ENCODE measurements at places on chromosomes 7 and 10.

DNA sequence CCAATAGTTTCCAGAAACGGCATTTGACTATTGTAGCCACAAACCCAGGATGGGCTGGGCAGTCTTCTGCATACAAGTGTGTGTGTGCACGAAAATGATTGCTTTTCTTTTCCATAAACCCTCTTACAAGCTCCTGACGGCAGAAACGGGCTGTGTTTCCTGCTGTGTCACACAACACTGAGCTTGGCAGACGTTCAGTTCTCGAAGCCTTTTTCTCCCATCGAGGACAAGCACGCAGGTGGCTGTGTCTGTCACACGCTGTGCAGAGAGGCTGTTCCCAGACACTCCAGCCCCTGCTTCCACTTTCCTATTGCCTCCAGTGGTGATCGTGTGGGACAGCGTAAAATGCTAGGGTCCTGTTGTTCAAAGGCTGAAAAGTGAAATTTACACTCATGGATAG is 32.1 kb downstream of the RBAK start:
- DNase-seq = no peak

- no peak for DNase-seq
Observed at GRCh38 chr7:7970531-7971307, 2.1 kb downstream of the GLCCI1 start.

- DNase-seq = no peak
Observed at GRCh38 chr7:30165590-30165989, 30.8 kb downstream of the MTURN start.

- DNase-seq = no peak
Observed at GRCh38 chr10:97764519-97764931, 7.3 kb downstream of the SFRP5 start.

DNA sequence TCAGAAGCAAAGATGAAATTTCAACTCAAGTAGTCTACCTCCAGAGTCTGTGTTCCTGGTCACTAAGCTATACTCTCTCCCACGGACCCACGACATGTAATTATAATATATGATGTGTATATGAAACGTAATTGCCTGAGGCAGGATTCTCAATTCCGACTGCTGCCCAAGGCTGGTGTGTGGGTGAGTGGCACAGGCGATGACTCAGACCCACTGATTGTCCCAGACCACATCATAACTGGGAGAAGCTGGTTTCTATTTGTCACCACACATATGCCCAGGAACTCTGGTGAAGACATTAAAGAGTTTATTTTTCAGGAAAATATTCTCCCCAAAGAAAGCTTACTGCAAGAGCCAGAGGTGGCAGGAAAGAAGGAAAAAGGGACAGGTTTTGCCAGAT is 219.3 kb downstream of the JAZF1 start:
- no peak for DNase-seq

GRCh38 chr10:24897326-24897926 is 55.0 kb downstream of the PRTFDC1 start:
- DNase-seq = no peak

- no peak for DNase-seq
Observed at GRCh38 chr7:111030336-111030735, 60.6 kb upstream of the LRRN3 start.

DNA sequence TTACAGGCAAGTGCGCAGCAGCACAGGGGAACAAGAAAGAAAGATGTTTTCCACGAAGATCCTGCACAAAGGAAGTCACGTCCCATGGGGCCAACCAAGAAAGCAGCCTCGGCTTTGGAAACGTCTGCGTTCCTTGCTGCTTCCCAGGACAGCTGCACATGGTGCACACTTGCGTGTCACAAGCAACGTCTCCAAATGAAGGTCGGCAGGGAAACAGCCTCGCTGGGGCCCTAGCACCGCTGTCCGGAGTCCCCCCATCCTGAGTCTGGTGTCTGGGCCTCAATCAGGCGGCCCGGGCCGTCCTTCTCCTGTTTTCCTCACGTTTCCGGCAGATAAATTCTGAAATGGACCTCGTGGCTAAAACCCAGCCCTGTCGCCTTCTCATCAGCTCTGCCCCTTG is 206.2 kb downstream of the DIP2C start:
- DNase-seq = no peak

- no peak for DNase-seq
Observed at GRCh38 chr7:79241288-79242060, 212.0 kb downstream of the MAGI2 start.

- no peak for DNase-seq
Observed at GRCh38 chr10:22443175-22443901, 98.0 kb downstream of the SPAG6 start.

DNA sequence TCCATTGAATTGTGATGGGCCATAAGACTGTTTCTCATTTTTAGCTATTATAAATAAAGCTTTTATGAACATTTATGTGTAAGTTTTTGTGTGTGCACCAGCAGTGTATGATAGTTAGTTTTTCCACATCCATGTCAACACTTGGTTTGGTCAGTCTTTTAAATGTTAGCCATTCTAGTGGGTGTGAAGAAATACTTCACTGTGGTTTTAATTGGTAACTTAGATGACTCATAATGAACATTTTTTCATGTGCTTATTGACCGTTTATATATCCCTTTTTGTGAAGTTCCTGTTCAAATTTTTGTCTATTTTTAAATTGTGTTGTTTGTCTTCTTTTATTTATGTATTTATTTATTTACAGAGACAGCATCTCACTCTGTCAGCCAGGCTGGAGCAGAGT is 23.6 kb upstream of the PDK4 start:
- no peak for DNase-seq

GRCh38 chr7:94452239-94452638 is 57.4 kb upstream of the CASD1 start:
- no peak for DNase-seq

DNA sequence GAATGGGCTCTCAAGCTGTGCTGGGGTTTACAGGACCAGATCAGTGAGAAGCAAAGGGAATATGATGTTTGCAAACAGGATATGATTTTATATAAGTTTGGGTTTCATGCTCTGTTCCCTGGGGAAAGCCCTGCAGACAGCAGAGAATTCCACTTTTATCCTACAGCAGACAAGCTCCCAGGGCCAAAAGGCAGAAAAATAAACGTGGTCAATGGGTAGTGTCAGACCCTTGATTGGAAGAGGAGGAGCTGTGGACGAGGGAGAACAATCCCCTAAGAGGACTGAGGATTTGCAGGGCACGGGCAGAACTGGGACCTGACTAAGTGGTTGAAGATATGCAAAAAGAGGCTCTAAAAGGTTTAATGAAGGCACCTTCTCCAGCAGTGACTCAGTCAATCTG is 275.3 kb downstream of the HDAC9 start:
- DNase-seq = no peak

DNA sequence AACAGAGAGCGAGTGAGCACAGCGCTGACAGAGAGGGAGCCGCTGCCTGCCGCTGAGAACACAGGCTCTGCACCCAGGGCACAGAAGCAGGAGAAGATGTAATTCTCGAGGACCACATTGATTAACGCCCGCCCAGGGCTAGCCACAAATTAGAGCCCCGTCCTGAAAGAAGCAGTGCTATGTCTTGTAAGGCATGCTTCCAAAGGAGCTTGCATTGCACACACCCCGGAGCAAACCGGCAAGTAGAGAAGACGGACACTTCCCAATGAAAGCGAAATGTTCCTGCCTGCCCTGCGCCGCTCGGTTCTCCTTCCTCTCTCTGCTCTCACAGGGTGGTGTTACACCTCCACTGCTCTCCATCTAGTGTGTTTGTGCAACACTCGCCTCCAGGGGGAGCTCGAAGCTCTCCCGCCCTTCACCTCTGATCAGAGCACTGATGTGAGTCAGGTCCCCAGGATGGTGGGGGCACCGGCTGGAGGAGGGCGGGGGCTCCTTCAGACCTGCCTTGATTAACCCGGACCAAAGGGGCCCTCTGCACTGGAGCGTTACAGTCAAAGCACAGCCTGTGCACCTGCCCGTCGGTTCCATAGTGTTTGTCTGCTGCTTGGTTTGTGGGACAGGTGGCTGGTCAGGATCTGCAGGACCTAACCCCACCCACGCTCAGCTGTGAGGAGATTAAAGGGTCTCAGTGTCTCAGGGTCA is 316.5 kb downstream of the ADARB2 start:
- peak; percentile 62 for DNase-seq

GRCh38 chr10:49615721-49616120 is 1.9 kb downstream of the CHAT start:
- DNase-seq = no peak

GRCh38 chr10:111370101-111370500 is 293.3 kb downstream of the ADRA2A start:
- no peak for DNase-seq

DNA sequence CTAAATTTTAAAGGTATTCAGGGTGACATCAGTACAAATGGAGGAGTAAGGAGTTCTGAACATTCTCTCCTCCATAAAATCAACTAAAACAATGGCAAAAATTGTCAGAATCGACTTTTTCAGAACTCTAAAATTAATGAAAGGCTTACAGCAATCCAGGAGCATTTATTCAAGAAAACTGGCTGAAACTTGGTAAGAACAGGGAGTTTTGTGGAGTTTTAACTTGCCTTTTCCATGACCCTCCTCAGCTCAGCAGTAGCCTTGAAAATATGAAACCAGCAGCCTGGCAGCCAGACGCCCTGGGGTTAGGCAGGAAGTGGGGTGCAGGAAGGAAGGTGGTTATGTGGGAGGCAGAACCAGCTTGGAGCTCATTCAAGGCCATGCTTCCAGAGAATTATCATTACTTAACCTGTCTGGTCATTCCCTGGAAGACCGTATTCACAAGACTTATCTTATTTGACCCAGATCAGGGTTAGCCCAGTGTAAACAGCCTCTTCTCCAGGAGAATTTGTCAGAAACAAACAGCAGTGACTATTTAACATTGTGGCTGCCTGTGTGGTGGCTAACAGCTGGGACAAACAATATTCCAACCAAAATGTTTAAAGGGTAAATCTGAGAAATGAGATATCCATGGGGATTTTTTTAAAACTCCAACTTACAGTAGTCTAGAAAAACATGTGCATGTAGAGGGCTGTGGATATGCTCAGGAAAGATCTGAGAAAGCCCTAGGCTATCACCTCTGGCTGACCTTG is 75.7 kb upstream of the MACROH2A2 start:
- DNase-seq = no peak

GRCh38 chr10:29714096-29714874 is 79.5 kb upstream of the SVIL start:
- no peak for DNase-seq

DNA sequence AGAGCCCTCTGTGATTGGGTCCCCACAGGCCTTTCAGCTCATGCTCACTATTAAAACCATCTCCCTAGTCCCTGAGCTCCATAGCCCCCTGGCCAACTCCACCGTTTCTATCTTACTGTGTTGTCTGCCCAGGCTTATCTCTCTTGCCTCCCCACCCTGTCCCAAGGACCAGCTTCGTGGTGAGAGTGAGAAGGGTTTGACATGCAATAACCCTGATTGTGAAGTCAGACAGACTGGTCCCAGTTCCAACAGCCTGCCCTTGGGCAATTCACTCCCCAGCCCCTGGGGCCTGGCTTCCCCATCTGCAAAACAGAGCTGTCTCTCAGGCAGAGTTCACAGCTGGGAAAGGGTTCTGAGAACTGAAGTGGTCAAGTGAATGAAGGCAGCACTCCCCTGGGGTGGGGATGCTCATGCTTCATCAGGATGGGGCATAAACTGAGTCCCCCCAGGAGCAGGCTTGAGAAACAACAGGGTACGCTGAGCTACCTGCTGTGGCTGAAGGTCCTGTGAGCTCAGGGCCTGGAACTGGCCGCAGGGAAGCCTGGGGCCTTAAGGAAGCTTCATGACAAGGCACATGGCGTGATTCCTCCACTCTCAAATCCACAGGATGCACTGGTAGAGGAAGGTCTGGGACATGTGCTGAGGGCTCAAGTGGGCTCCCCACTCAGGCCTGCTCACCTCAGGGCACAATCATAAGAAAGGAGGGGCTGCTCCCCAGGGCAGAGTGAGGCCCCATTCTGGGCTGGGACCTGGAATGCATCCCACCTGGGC is 1.8 kb upstream of the PPIF start:
- DNase-seq = no peak

- DNase-seq = no peak
Observed at GRCh38 chr10:17814973-17815372, 5.8 kb downstream of the MRC1 start.

DNA sequence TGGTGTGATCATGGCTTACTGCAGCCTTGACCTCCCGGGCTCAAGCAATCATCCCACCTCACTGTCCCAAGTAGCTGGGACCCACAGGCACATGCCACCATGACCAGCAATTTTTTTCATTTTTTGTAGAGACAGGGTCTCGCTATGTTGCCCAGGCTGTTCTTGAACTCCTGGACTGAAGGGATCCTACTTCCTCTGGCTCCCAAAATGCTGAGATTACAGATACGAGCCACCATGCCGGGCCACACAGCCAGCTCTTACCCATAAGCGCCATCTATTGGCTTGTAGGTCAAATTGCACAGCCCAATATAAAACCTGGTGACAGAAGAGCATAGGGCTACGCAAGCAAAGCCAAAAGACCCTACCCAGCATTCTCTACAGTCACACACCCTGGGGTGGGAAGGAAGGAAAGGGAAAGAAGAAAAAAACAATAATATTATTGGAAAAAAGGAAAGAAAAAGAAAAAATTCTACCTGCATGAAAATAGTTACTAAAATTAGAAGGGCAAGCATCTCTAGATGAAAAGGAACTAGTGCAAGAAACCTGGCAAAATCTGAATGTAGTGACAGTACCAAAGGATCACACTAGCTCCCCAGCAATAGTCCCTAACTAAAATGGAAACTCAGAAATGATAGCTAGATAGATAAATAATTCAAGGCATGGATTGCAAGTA is 29.4 kb upstream of the AMPH start:
- DNase-seq = peak; percentile 7

DNA sequence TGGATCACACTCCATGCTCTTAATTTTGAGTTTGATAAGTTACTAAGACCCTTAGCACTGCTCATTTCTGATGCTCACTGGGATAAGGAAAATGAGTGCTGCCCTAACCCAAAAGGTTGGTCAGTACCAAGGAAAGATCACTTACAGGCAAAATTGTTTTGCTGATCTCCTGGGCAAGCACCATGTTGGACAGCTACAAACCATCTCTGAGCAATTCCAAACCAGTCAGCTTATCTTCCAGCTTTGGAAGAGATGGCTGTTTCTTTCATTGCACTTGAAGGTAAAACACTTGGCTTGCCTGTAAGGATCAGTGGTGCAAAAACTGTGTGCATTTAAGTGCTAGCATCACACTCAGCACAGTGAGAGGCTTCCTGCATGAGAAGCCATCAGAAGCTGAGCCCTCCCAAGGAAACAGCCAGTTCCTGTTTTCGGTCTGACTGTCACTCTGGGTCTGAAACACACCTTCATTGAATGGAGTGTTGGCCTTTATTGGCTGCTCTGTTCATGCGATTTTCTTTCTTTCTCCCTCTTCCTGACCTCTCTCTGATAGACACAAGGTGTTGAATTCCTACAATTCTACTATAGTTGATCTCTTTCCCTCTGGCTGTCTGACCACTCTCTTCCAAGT is 126.4 kb upstream of the GHITM start:
- DNase-seq = no peak

GRCh38 chr10:33666686-33667480 is 332.4 kb upstream of the NRP1 start:
- DNase-seq = no peak

GRCh38 chr7:23117841-23118240 is 12.3 kb downstream of the KLHL7 start:
- no peak for DNase-seq

DNA sequence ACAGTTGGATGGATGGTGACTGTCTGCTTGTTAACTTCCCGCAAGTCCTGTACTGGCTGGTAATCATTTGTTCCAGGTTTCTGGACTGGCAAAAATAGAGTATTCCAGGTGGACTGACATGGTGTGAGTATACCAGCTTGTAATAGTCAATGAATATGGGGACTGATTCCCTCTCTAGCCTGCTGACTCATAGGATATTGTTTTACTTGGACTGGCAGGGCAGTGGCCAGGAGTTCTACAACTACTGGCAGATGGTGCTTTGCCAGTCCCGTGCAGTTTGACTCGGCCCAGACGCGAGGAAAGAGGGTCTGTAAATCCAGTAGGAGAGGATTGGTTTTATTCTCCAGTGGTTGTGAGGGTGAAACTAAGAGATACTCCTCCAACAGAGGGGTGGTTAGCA is 78.0 kb downstream of the PRR15 start:
- no peak for DNase-seq
